Urinary bladder (tissue), 4 donors: ENCODE measurements at places on chromosomes 5 and 9. TPM values are rescaled to one million over a fixed set of nuclear protein-coding genes. Genes with fewer than 3 reads are reported as not detected.

- DNase-seq = no peak
These were observed 48.0 kb downstream of the GABRB2 start for GRCh38 chr5:161498531-161498930.

DNA sequence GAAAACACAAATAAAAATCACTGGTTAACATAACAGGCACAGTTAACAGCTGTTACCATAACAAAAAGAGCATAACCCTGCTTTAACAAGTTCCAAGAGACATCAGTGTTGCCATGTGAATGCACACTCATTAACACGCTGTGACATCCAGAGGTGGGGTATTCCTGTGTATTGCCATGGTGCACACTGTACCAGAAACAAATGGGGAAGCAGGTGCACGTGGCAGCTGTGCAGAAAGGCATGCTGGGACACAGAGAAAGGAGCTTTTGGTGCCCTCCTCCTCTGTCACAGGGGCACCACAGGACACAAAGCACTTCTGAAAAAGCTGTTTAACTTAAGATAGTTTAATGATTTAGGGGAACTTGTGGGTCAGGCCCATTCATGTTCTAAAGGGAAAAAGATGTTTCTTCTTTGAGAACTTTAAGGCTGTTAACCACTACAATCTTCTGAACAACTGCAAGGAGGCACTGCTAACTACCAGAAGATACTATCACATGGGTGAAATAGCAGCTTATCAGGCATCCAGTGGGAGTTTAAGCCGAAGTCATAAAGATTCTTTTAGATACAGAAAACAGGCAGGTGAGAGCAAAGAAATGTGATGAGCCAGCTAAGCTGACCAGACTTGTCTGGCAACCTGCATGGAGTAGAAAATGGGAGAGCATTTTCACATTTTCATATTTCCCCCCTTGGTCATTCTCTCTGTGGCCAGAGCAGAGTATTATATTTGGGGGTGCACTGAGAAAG lies 56.4 kb upstream of the GOLPH3 start:
- peak; percentile 32 for DNase-seq

GRCh38 chr5:122697191-122697590 lies 77.7 kb upstream of the SNX2 start:
- DNase-seq = no peak

- DNase-seq = no peak
These were observed 29.4 kb downstream of the ZCCHC7 start for GRCh38 chr9:37149666-37150308.

DNA sequence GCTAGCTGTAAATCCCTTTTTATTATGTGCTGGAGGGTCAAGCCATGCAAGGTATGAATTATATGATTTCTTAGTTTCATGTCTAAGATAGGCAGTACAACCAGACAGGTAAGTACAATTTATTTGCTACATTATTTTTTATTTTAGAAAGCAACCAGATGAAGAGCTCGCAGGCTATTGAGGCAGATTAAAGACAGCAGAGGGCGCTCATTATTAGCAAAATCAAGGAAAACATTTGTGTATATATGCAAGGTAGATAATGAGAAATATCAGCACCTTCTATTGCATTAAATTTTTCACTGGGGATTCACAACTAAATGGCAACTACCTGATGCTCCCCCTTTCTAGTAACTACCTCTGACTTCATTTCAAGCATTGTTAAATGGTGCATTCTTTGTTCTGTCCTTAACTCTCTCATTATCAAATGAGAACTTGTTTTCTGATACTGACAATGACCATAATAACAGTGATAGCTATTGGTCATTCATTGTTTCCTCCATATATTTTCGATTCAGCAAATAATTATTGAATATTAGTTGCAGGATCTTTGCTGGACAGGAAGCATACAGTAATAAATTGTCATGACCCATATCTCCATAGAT lies 8.6 kb downstream of the SCGB3A2 start:
- no peak for DNase-seq

GRCh38 chr5:107601076-107601475 lies 69.7 kb downstream of the EFNA5 start:
- DNase-seq = no peak

DNA sequence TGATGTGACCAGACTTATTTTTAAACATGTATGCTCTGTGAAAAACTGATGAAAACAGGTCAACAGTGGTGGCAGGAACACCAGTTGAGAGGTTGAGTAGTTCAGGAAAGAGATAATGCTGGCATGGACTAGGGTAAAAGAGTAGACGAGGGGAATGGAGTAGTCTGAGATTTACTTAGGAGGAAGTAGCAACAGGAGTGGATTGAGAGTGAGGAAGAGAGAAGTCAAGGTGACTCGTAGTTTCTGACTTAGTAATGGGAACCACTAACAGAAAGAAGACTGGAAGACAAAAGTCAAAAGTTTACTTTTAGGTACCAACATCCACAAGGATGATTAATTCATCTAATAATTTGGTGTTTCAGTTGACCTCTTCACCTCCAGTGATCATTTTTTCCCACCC lies 3.6 kb downstream of the SRA1 start:
- DNase-seq = no peak

DNA sequence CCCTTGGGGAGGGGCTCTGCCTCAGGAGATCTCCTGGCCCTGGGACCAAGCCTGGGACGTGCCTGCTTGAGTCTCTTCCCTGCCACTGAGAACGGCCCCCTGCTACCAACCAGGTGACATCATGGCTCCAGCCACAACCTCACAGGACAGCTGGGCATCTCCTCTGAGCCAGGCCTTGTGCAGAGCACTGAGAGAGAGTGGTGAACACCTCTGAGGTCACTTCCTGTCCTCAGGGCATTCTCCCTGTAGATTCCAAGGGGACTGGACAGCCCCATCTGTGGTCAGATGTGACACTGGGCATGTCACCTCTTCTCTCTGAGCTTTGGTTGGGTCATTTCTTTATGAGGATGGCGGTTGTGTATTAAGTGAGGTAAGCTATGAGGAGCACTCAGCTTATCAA lies 172.0 kb downstream of the MELK start:
- DNase-seq = no peak

GRCh38 chr9:89815061-89815902 lies 210.5 kb downstream of the GADD45G start:
- no peak for DNase-seq

DNA sequence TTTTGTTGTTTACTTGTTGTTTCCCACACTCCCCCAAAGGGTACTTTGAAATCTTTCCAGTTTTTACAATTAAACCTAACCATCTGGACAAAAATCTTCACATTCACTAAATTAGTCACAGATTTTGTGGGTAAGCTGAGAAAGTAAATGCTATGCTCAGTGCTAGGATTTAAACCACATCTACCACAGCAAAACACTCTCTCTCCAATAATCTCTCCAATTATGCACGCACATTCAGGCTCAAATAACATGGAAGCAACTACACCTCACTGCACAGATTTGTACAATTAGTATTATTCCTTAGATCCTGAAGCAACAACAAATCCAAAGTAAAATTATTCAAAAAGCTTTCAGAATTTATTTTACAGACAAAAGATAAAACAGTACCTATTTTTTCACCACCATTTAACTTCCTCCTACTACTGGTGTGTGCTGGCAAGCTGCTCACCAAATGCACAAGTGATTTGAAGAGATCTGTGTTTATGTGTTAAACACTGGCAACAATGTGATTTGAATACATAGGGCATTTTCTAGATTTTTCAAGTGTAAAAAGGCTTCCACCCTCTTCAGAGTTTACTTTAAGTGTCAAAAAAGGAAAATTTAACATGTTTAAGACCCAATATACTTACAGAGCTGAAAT lies 16.6 kb downstream of the ZNF608 start:
- no peak for DNase-seq

GRCh38 chr9:125745682-125746016 lies 1.5 kb upstream of the PBX3 start:
- no peak for DNase-seq

DNA sequence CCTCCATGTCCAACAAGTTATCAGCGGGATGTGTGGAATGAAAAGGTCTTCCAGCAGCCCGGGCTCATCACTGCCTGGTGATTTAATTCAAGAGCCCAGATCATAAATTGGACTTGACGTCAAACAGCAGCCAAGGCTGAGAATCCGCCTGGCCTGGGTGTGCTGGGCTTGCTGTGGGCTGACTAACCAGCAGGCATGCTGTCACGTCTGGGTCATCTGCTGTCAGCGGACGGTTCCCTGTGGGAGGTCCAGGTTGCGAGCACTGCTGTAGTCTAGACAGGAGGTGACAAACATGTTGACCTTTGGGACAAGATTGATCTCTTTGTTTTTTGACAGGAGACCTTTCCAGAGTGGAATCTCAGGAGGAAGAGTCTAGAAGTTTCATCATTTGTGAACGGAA lies 289.7 kb downstream of the OSTF1 start:
- no peak for DNase-seq

GRCh38 chr5:55582256-55582655 lies 47.5 kb upstream of the PLPP1 start:
- DNase-seq = no peak

- DNase-seq = no peak
These were observed 97.8 kb downstream of the ADAMTS12 start for GRCh38 chr5:33793836-33794549.

DNA sequence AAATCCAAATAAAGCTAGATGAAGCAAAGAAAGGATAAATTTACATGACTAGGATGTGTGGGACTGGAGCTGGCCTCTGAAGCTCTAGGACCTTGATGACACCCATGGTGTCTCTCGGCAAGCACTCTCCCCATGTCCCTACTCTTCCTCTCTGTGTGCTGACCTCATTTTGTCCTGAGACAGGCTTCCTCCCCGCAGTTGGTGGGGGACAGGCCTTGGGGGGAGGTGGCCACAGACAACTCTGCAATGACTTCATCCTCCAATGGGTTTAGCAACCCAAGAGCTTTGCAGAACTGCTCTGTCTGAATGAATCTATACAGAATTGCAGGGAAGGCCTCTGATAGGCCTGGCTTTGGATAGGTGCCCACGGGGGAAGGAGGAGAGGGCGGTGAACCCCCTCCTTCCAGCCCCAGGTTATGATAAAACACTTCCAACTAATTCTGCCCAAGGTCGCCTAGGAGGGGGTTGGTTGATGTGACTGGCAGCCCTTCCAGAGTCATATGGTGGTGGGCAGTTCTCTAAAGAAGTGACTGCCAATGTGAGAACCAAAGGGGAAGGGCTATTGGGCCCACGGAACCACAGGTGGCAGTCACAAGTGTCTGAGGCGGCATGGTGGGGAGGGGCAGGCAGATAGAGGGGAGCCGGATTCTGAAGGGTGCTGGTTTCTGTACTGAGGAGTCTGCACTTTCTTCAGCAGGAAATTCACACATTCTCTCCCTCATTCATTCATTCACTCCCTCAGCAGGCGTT lies 6.0 kb downstream of the SLC6A7 start:
- no peak for DNase-seq

DNA sequence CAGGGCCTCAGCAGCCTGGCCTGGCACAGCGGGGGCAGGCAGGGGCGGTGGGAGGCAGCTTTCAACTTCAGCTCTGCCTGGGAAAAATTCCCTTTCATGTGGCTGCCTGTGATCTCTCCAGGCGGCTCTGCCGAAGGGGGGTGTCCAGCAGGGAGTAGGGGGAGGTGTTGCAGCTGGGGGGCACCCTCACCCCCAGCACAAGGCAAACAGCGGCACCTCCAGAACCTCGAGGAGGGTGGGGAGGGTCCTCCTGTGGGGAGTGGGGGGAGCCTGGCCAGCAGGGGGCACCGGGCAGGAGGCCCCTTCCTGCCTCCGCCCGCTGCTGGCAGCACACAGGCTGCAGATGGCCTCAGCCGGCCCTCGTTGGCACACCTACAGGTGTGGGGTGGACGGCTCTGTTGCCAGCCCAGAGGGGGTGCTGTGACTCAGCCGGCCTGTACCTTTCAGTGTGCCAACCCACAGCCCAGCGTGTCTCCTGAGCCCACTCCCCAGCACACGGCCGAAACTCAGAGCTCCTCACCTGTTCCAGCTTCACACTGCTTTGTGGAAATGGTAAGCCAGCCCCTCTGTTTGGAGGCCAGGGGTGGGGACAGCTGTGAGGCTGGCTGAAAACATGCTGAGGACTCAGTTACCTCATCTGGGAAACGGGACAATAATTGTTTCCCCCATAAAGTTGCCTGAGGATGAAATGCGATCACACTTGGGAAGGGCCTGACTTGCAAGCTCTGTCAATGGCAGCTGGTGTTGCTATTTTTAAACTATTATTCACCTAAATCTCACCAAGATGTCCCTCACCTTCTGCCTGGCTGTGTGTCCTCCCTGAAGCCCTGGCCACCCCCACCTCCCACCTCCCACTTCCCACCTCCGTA lies 37.0 kb downstream of the CXXC5 start:
- no peak for DNase-seq

- DNase-seq = no peak
These were observed 27.5 kb upstream of the BOD1 start for GRCh38 chr5:173643964-173644363.

DNA sequence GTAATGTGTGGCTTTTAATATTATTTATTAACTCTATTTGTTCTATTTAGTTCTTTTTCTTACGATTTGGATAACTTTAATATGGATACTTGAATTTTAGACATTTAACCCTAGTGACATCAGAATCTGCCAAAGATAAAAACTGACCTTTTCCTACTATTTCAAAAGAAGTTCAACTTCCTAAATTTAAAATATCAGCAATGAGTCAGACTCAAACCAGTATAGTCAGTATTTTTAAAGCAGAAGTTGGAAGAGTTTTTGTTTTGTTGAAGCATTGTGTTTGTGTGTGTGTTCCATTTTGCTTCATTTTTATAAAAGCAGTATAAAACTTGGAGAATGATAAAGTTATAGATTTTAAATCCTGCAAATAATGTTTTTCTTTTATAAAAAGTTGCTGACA lies 251.8 kb upstream of the RASA1 start:
- no peak for DNase-seq

DNA sequence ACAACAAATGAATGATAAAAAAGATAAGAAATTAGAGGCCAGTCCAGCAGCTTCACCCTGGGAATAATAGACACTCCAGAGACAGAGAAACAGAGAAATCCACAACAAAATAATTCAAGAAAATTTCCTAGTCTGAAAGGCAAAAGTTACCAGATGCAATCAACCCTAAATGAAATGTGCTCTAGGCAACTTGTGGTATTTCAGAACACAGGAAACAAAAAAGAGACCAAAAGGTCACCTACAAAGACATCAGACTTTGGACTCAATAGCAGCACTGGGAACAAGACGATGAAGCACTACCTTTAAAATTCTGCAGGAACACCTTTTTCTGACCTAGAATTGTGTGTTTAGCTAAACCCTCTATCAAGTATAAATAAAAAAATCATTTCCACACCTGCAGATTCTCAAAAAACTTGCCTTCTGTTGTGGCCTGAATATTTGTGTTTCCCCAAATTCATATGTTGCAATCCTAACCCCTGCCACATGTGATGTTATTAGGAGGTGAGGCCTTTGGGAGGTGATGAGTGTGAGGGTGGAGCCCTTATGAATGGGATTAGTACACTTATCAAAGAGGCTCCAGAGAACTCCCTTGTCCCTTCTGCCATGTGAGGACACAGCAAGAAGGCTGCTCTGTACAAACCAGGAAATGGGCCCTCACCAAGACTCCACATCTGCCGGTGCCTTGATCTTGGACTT lies 5.9 kb upstream of the MAPK9 start:
- no peak for DNase-seq

- no peak for DNase-seq
These were observed 1378.1 kb downstream of the EFNA5 start for GRCh38 chr5:106292654-106293053.

The RGS7BP gene
- total RNA-seq = 4.3 TPM

The ELAVL2 gene
- total RNA-seq = 14.8 TPM

The NKD2 gene
- 1.3 TPM for total RNA-seq

The PDLIM4 gene
- total RNA-seq = 17.4 TPM

The ADAMTS19 gene
- total RNA-seq = 107 TPM

The CDH18 gene
- 3.2 TPM for total RNA-seq

The BARHL1 gene
- total RNA-seq = not detected

The IL5 gene
- not detected for total RNA-seq

The F2RL1 gene
- 8.2 TPM for total RNA-seq

The INSL6 gene
- not detected for total RNA-seq

The ZNF79 gene
- 10.7 TPM for total RNA-seq

The C9orf50 gene
- total RNA-seq = not detected

The CER1 gene
- 0.74 TPM for total RNA-seq
